ENCODE measurements at places on chromosomes 7 and 10. TPM values are rescaled to one million over a fixed set of nuclear protein-coding genes. Genes with fewer than 3 reads are reported as not detected.

Gene FAM241B
- 2.5 TPM for total RNA-seq

GRCh38 chr7:3762146-3762831, 461.2 kb downstream of the SDK1 start:
- no peak for DNase-seq

- DNase-seq = no peak
These were observed 606.0 kb upstream of the GHITM start for GRCh38 chr10:83533290-83533689.

GRCh38 chr10:31204090-31204489, 114.9 kb upstream of the ZEB1 start:
- DNase-seq = no peak

DNA sequence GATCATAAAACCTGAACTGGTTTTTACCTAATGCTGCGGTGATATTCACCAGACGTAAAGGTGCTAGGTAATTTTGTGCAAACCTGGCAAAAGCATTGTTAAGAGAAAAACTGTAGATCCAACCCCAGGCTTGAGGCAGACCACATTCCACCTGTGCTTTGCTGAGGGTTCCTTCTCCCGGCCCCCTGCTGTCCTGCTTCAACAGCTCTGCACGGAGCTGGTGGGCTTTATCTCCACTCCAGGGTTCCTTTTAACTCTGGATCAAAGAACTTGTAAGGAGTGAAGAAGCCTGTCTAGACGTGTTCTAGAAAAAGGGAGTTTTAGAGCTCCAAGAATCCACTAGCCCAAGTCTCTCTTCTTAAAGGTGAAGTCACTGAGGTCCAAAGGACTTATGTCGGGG, 87.5 kb upstream of the NMT2 start:
- no peak for DNase-seq

All from foreskin keratinocyte (primary cell).